ENCODE measurements at places on chromosomes 5 and 9.

GRCh38 chr9:18423791-18424531 lies 50.0 kb upstream of the ADAMTSL1 start:
- no peak for DNase-seq

DNA sequence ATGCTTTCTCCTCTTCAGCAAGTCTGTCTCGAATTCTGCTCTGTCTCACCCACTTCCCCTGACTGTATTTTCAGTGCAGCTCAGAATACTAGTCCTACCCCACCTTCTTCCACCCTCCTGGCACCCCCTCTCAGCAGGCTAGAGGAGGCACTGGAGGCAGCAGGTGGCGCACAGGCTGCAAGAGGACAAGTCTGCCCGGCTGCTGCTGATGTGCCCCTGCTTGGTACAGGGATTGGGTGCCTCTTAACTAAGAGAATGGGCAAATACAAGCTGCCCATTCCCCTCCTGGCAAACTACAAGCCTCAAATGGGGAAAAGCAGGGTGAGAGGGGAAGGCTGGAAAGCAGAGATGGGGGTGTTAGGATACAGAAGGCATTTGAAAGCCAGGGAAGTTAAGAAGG lies 5.1 kb downstream of the TLN1 start:
- no peak for DNase-seq

GRCh38 chr5:52738095-52738506 lies 49.6 kb upstream of the ITGA1 start:
- DNase-seq = no peak

DNA sequence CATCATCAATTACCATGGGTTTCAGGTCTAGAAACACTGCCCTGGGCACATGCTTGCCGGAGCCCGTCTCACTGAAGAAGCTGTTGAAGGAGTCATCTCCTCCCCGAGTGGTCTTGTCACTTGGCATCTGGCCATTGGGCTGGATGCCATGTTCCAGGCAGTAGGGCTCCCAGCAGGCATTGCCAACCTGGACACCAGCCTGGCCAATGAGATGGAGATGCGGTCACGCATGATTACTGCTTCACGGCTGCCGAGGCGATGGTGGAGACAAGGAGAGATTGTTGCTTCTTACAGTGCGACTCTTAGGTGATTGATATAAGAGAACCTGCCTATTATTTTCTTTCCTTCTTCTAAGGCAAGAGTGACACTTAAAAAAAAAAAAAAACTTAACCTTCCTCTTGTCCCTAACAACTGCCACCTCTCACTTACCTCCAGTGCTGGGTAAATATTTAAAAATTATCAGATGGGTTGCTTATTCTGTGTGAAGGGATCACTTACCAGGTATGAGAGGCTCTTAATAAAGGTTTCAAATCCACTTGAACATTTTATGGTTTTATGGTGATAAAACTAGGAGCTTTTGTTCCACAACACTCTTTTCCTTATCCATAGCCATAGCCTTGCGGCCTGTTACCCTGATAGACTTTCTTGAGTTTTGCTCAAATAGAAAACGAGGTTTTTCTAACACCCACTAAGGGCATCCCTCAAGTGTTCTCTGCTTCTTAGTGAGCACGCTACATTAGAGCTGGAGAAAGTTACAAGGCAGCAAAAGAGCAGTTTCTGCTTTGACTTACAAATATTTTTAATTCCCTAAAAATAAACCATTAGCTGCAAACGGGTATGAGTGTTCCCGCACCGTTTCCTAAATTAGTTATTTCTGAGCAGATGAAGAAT lies 41.2 kb downstream of the NIM1K start:
- no peak for DNase-seq

DNA sequence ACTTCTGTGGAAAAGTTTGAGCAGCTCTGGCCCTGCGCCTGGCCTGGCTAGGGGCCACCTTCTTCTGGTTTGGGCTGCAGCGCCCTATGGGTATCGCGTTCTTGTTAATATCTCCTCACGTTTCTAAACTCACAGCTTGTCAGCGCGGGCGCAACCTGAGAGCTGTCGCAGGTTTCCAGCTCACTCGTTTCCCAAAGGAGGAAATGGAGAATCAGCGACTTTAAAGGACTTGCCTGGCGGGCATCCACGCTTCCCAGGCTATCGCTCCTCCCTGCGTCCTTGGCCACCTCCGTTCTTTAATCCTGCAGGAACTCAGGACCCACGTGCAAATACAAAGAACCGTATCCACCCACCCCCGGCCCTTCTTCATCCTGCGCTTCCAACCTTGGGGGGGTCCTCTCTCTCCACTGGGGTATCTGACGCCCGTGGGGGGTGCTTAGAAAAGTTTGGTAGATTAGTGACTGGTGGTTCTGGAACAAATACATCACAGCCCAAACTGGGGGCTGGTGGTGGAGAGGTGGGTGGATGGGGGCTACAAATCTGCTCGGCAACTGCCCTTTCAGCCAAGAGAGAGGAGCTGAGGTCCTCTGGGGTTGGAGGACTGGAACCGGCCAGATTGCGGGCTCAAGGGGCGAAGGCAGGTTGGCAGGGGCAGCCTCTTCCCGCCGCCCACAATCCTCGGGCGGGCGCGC lies 578 bp upstream of the PSAT1 start:
- no peak for DNase-seq

DNA sequence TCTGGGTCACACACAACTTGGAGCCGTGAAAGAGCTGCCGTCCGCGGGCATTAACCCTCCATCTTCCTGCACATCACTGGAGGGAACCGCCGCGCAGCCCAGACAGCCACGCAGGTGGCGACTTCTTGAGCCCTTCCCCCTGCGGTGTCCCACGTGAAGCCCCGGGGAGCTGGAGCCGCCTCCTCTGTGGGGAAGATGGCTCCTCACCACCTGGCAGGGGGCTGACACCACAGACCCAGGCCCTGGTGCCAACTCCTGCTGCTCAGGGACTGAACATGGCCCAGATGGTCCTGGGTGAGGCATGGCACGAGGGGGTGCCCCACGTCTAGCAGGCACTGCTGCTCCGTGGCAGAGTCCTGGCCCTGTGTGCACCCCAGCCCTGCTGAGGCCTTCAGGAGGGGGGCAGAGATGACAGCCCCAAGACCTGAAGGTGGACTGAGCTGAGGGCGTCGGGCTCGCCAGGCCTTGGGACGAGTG lies 38.9 kb downstream of the NDUFS6 start:
- DNase-seq = no peak

- DNase-seq = no peak
Observed at GRCh38 chr9:91991721-91992341, 41.8 kb upstream of the ROR2 start.

DNA sequence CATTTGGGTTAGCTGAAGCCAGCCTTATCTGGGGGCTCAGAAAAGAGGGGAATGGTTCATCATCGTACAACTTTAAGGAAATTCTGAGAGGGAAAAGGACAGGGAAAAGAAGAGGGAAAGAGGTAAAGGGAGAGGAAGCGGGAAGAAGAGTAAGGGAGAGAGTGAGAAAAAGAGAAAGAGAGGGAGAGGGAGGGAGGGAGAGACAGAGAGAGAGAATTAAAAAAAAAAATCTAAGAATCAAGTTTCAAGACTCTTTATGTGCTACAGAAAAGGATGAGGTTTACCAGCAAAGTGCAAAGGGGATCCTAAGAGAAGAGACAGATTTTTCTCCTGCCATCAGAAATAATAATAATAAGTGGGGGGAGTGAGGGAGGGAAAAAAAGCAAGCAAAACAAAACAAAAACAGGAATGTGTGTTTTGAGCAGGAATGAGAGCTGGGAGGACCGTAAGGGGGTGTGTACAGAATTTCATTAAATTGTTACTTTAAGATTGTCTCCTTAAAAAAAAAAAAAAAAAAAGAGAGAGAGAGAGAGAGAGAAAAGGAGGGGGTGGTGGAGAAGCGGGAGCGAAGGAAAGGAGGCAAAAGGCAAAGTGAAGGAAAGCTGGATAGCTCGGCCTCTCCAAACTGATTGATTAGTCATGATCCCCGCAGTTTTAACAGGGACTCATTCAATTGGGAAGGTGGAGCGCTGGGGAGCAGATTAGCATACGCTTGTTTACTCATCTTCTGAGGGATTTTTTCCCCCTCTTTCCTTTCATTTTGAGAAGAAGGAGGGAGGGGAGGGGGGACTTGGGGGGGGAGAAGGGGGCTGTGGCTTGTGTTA lies 438 bp upstream of the PAPPA start:
- peak; percentile 42 for DNase-seq
